Right lobe of liver (tissue), 6 donors: ENCODE measurements at places on chromosomes 1 and 21.

GRCh38 chr1:243814718-243815117, 35.3 kb downstream of the AKT3 start:
- DNase-seq, result no peak

DNA sequence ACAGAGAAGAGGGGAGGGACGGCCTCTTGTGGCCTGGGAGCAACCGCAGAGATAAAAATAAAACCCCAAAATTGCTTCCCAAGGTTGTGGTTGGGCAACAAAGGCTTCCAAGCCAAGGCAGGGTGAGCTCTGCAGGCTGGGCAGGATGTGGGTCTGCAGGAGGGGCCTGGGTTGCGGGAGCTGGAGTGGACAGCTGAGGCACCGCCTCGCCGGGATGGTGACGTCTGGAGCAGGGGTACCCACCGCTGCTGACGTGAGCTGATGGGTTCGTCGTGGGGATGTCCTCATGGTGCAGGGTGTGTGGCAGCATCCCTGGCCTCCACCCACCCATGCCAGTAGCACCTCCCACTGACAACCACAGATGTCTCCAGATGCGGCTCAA, 3.7 kb downstream of the AURKAIP1 start:
- no peak for DNase-seq

GRCh38 chr21:42198929-42199867, 19.7 kb upstream of the ABCG1 start:
- no peak for DNase-seq

DNA sequence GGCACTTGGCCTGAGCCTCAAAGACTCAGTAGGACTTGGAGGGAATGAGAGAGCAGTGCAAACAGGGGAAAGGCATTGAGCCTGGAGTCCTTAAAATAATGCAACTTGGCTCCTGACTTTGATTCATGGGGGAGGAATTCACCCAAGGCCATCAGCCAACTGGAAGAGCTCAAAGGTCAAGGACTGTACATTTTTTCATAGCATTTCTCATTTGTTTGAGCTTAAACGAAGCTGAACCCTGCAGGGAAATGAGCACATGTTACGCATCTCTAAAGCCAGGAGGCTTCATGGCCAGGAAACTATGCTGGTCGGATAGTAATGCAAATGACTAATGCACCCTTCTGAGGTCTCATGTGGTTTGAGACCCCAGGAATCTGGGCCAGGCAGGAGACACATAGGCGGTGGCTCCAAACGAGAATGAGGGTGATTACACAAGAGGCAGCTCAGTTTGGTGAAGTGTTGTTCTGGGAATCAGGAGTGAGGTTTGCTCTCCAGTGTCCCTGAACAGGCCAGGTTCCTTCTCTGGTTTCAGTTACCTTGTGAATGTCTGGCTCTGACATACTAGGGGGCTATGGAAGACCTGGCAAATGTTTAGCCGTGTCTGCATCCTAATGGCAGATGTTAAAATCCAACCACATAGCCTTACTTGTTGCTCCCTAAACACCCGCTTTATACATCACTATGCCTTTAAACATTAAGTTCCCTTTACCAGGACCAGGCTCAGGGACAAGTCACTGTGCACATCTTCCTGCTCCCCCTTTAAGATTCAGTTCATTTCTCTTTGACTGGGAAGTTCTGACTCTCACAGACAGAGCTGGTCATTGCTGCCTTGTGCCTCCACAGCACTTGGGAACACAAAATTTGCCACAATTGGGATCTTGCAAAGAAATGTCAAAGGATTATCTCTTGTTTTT, 503.9 kb upstream of the USP24 start:
- no peak for DNase-seq

GRCh38 chr1:69120817-69121216, 446.9 kb upstream of the LRRC7 start:
- DNase-seq, result no peak

DNA sequence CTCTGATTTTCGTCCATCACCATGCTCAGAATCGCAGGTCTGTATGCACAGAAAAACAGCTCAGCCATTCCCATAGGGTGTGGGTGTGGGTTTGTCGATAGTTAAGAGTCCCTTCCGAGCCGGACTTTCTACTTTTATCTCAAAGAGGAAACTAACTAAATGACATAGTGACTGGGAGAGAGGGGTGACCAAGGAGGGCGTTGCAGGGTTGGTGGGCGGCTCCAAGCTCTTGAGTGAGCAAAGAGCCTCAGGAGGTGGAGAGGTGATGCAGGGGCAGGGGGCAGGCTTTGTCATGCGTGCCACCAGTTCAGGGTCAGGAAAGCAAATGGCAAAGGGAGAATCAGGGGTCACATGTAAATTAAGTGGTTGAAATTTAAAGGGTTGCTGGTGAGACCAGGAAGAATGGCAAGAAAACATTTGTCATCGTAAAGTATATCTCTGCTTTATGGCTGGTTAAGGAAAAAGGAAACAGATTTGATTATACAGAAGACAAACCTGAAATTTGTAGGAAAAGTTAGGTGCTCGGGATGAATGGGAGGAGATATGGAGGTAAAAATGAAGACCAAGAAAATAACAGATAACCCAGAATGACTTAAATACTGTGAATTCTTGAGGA, 249.0 kb downstream of the SETD4 start:
- no peak for DNase-seq

- DNase-seq, result peak; percentile 58
These were observed 38.2 kb upstream of the H6PD start for GRCh38 chr1:9196129-9197040.

DNA sequence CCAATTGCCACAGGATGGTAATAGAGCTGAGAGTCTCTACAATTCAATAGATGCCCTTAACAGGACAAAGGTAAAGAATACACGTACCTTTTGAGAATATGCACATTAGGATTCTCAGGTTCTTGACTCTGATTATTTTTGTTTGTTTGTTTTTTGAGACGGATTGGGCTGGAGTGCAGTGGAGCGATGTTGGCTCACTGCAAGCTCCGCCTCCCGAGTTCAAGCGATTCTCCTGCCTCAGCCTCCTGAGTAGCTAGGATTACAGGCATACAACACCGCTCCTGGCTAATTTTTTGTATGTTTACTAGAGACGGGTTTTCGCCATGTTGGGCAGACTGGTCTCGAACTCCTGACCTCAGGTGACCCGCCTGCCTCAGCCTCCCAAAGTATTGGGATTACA, 48.4 kb downstream of the TIAM1 start:
- DNase-seq, result no peak

- DNase-seq, result peak; percentile 71
These were observed 65.5 kb downstream of the UBE2U start for GRCh38 chr1:64268653-64269557.

DNA sequence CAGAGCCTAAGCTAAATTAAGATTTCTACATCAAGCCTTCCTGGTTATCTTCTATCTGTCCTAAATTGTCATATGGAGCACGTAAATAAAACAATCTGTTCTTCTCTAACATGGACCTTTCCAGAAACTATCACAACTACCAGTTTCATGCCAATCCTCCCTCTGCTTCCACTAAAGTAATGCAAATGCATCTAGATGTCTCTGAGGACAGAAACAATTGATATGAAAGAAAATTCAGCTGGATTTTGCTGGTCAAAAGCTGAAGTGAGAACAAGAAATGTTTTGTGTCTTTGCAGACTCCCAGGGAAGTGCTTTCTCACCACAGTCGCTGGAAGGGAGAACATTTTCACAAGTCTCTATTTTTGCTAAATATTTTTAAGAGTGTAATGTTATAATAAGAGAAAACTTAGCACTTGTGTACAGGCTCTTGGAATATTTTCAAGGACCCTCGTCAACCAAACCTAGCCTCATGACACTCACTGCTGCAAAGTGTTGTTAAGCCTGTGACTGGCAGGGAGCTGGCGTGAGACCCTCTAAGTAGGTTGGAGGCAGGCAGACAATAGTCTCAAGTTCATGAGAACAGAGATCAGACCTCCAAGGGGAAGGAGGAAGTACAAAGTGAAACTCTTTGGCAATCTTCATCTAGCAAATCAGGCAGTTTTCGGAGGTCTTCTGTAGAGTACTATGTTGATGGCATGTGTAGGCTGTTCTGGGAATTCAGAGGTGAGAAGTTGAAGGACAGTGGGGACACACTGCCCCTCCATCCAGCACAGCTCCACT, 38.8 kb downstream of the DNASE2B start:
- DNase-seq, result no peak

- DNase-seq, result no peak
These were observed 146.4 kb downstream of the FOXD2 start for GRCh38 chr1:47584249-47584648.

- no peak for DNase-seq
These were observed 18.8 kb downstream of the ENTREP3 start for GRCh38 chr1:155236451-155236850.

DNA sequence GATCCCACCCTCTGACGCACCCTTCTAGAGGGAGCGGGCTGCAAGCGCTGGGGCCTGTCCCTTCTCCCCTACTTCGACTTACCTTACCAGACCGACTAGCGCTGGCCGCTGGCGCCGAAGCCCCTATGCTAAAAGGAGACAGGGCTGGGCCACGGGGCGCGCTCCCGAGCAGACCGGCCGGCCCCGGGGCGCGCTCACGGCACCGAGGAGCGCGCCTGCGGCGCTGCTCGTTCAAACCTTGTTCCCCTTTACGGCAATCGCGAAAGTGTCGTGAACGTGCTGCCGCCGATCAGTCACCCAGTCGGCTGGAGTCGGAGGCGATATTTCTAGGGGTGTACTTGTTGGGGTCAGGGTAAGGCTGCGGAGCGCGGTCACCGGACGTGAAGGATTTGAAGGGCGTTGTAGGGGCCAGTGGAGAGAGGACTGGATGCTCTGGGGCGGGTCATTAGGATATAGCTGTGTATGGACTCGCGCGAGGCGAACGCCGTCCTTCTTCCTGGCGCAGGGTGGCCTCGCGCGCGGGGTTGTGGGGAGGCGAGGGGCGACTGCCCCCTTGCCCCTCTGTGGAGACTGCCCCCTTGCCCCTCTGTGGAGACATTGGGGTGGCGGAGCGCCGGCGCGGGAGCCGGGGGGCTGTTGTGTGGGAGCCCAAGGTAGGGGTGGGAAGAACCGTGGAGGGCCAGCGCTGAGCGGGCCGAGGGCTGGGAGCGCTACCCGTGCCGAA, at the start of the genes CEPT1 and DRAM2:
Gene CEPT1 (plus strand): TSS at position 268 of the 724 bp plus-strand sequence. CDS start 7,492 bp downstream, outside the sequence.
Gene DRAM2 (minus strand): TSS at position 138 of the 724 bp plus-strand sequence. CDS start 8,539 bp downstream, outside the sequence.
- DNase-seq, result peak; percentile 96

DNA sequence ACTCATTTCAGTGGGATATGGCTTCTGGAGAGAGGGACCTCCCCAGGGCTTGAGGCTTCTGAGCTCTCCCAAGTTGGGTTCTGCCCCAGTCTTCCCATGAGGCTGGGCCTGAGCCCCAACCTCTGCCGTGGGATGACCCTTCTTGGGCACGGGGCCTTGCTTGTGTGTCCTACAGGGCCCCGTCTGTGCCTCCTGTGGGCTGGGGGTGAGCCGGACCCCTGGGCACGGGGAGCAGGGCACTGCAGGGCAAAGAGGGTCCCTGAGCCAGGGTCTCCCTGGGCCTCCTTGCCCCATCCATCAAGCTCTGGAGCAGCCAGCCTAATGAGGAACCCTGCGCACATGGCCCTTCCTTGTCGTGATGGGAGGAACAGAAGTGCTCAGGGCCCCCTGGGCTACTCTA, 5.2 kb upstream of the SMYD3 start:
- DNase-seq, result no peak

- DNase-seq, result peak; percentile 74
These were observed 39.8 kb downstream of the HTR6 start for GRCh38 chr1:19704247-19705113.

DNA sequence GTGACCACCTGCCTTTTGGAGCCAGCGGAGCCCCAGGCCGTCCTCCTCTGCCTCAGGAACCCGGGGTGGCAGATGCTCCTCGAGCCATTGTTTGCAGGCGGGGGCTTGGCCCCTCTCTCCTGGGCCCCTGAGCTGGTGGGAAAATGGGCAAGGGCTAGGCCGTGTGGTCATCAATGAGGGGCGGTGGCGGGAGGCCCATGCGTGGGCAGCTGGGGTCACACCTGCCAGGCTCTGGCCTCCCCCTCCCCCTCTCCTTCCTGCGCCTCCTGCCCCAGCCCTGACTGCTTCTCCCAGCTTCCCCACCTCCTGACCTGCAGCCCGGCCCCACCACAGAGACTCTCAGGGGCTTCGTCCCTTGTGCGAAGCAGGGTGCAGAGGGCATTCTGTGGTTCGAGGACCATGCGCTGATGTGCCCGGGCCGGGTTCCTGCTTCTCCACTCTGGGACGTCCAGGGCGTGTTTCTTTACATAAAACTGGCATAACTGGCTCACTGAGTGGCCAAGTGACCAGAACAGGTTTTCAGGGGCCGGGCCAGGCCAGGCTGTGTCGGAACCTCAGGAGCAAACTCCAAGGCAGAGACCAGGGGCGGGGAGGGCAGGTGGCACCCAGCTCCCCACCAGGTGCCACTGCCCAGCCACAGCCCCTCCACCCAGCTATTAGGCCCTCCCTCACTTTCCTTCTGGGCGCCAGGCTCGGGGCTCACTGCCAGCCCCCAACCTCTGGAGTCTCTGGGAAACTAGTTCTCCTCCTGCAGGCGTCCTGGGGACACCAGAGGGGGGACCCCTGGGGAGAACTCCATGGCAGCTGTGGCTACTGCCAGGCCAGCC, 9.3 kb downstream of the SAMD11 start:
- DNase-seq, result no peak

DNA sequence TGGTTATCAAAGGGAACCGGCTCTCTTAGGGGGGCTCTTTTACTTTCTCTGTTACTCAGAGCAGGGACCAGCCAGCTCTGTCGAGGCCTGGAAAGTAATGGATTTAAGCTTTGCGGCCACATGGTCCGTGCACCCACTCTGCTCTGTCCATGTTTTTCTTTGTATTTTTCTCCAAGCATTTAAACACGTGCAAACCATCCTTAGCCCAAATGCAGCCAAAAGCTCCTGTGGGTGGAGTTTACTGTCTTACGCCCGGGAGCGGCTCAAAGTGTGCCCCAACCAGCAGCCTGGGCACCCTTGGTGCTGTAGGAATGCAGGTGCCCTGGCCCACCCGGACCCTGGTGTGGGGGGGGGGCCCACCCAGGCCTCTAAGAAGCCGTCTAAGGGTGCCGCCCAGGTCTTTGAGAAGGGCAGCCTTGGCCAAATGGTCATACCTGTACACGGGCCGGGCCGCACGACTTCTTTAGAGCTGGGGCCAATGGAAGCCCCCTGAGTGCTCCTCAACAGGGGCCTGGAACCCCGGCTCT, 29.2 kb upstream of the POFUT2 start:
- no peak for DNase-seq

DNA sequence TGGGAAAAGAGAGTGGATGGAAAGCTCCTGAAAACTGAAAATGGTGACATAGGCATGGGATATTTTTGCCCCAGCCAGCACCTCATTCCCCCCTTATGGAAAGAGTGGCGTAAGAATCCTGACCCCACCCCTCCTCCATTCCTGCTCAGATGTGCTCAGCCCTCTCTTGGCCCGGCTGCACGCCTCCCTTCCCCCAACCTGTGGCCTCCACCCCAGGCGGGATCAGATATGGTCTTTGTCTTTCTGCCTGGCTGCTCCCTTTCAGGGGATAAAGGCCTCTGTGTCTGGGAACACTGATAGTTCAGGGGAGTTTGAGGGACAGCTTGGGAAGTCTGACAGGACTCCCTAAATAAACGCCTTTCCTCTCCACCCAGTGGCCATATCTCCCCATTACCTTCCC, 49.8 kb downstream of the KIRREL1 start:
- DNase-seq, result no peak
